GM23248 (cell line): ENCODE measurements at places on chromosomes 11 and 22.
A peak's percentile ranks its signal among the peaks of the same experiment; 100 is the strongest.

DNA sequence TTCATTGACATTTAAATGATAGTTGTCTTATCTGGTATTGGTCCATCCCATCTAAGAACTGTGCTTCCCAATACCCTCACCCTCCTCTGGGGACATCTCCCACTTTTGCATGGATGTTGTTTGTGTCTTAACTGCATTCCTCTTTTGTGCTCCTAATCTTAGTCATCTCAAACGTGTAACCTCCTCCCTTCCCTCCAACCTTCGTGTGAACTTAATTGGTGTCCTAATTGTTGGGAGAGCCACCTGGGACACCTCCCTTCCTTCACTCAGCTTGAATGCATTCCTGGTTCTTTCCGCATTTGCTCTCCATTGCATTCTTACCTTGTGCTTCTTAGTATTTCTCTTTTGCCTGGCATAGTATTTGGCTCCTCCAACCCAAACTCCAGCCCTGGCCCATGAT lies 9.8 kb upstream of the ELMOD1 start:
- no peak for DNase-seq

DNA sequence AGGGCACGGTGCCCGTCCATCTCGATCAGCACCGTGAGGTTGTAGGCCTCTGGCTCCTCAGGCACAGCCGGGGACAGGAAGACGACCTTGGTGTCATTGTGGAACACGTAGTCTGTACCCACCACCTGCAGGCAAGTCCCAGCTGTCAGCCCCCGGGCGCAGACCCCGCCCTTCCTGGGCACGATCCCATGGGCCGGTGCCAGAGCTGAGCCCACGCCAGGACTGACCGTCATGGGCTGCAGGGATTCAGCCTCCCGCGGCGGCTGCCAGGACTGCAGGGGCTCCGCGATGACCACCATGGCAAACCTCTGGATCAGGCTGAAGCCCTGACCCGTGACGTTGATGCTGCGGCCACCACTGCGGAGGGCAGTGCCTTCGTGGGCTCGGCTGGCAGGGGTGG lies 11.8 kb upstream of the MAPK11 start:
- DNase-seq: no peak

DNA sequence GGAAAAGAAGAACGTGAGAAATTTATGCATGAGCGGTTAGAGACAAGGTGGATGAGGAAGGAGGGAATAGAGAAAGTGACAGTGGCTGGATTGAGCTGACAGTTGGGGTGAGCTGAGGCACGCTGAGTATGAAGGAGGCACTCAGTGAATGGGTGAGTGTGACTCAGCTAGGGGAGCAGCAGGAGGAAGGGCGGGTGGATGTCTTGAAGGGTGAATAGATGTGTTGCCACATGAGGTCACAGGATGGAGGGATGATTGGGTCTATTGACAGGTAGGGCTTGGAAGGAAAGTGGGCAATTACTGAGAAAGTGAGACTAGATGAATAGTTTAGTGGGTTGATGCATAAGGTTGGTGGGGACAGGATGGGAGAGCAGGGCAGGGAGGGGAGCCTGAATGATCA lies 8.0 kb downstream of the IFITM10 start:
- no peak for DNase-seq

DNA sequence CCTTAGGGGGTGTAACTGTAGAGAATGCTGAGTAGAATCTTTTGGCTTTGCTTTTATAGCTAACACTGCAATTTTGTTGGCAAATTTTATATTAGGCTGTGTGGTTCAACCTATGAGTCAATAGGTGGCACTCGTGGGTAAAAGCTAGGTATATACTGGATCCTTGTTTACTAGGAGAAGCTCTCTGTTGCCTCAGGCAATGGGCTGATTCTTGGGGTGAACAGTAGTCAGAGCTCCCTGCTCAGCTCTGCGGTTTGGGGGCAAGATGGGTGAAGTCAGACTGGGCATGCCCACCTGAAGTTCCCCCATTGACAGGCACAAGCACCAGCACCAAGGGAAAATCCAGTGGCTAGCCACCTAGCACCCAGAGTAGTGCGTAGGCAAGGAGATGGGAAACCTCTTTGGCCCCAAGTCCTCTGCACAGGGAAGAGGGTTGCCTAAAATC lies 238.7 kb downstream of the FAM181B start:
- no peak for DNase-seq

GRCh38 chr22:32486656-32487390 lies 12.2 kb downstream of the FBXO7 start:
- DNase-seq: no peak

DNA sequence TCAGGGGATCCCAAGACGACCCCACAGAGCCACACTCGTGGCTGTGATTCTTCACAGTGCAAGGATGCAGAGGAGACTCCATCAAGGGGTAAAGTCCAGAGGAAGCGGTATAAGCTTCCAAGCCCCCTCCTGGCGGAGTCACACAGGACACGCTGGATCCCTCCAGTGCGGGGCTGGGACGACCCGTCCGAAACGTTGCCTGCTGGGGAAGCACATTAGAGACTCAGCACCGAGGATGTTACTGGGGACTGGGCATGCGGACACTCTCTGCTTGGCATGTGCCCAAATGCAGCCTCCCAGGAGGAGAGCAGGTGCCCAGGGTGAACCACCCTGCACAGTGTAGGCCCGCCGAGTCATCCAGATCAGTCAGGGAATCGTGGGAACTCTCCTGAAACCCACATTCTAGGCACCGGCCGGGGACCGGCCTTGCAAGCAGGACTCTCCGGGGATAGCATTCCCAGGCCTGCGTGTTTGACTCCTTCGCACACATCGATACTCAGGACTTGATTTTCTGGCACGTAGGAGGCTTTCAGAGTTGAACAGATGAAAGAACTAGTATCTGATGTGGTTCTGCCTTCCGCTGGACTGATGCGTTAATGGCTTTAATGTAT lies 229.8 kb downstream of the TBC1D22A start:
- no peak for DNase-seq

DNA sequence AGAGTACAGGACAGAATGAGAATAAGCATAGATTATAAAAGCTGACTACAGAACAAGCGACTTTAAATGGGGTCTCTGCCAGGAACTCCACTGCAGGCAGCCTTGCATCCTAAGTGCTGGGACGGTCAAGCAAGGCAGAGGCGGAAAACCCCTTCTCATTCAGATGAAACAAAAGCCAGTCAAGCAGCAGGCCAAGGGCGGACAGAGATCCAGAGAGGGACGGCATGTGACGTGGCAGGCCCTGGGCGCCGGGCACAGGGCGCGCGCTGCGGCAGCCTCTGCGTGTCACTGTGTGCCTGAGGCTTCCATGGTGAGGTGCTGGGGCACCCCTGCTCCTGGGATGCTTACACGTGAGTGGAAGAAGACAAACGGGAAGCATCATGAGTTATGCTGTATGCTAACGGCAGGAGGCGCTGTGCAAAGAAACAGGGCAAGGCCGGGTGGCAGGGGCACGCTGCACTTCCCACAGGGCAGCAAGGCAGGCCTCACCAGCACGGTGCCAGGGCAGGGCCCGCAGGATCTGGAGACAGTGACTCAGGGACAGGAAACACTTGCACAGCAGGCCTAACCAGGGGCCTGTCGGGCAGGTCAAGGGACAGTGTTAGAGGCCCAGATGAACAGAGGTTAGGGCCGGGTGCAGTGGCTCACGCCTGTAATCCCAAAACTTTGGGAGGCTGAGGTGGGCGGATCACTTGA lies 6.2 kb downstream of the TOLLIP start:
- DNase-seq: peak; percentile 49
